Fibroblast of skin of left biceps (primary cell): ENCODE measurements at places on chromosomes 4 and X.

- no peak for DNase-seq
Observed at GRCh38 chr4:42655921-42656678, 805 bp downstream of the ATP8A1 start.

- DNase-seq = no peak
Observed at GRCh38 chr4:74402692-74403456, 37.9 kb downstream of the EREG start.

DNA sequence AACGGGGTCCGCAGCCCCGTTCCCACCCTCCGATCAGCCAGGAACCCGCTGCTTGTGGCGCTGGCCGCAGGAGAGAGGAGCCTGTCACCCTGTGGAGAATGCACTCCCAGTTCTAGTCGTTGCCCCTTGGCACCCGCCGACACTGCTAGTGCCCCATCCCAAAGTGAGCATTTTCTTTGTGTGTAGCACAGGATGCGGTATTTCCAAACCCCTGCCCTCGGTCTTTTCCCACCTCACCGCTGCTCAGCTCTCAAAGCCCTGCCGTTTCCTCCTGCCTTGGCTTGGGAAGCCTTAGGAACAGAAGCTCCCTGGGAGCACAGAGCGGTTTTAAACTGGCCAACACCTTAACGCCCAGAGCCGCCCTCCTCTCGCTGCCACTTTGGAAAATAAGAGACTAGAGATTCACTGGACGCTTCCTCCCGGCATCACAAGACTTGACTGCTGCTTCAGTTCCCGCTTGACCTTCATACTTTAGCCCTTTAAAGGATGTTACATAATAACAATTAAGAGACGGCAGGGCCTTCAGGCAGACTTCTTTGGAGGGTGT, 772 bp downstream of the CYP4V2 start:
- DNase-seq = no peak

GRCh38 chr4:40524366-40525041, 105.2 kb downstream of the RBM47 start:
- DNase-seq = no peak

GRCh38 chrX:150310417-150310816, 52.7 kb upstream of the MAMLD1 start:
- no peak for DNase-seq

DNA sequence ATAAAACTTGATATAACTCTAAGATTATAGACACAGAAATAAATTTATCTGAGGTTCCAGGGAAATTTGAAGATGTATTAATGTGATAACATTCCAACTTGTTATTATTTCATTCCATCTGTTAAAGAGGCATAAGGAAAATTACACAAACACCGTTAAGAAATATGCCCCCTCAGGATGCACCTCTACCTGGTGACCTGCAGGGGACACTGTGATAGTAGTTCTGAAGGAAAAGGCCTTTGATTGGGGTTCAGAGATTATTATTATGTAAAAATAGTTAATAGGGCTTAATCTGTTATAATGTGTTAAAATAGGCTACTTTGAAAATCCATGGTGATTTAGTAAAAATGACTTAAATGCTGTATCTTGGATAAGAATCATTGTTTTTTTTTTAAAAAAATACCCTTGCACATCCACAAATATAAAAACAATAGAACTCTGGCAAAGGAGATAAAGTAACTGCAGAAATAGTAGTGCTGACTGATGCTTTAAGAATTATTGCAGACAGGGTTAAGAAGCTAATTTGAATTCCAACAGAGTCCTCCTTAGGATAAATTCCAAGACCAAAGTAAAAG, 6.1 kb upstream of the ABRAXAS1 start:
- DNase-seq = no peak

DNA sequence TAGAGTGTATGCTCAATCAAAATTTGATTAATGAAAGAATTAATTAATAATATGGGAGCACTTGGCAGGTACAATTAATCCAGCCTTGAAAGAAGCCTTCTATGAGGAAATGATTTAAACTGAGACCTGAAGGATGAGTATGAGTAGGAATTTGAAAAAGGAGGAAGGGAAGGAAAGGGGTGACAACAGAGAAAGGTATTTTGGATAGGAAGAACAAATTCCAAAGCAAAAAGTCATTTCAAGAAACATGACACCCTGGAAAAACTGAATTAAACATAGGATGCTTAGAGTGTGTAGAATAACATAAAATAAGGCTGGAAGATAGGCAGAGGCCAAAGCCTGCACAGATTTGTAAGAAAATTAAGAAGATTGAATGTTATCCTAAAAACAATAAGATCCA, 29.6 kb downstream of the PHOX2B start:
- peak; percentile 16 for DNase-seq

- DNase-seq = no peak
Observed at GRCh38 chr4:100190643-100191600, 654 bp upstream of the DDIT4L start.

- DNase-seq = peak; percentile 15
Observed at GRCh38 chr4:23135792-23136645, 443.3 kb downstream of the GBA3 start.

GRCh38 chrX:10140264-10140663, 16.5 kb upstream of the CLCN4 start:
- no peak for DNase-seq

DNA sequence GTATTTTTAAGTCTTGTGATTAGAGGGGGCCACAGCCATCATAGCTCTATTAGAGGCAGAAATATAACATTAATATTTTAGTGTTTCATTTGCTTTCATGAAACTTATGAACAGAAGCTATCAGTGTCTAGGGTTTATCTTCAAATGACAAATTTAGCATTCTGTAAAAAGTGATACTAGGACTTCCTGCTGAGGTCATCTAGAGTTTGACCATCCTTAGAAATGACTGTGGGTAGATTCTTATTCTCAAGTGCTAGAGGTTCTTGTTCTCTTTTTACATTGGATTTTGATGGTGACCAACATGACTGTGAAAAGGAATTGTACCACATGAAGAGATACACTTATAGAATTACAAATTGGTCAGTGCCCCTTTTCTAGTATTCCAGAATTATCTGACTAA, 568.6 kb downstream of the RPA4 start:
- no peak for DNase-seq

DNA sequence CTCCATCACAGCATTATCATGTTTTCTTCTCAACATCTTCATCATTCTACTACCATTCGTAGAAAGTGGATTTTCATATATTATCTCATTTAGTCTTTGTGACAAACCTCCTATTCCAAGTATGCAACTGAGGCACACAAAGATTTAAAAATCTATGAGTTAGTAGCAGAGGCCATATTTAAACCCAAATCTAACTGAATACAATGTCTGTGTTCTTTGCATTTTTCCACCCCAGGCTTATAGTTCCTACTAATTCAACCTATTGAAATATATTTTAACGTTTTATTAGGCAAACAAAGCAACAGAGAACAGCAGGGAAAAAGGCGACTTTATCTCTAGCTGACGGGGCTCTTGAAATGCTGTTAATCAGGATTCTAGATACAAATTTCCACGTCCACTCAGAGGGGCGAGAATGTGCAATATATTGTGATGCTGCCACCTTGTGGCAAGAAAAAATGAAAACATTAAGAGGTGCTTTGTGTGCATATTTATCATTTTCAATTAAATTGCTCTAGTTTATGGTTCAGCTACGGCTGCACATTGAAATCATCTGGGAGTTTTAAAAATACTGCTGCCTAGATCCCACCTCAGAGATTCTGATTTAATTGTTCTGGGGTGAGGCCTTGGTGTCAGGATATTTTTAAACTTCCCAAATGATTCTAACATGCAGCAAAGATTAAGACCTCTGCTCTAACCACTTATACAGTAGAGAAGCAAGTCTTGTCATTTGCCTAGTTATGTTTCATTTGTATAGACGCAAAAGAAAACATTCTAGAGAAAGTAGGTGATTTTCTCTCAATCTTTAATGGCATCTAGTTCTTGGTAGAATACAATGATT, 315.9 kb downstream of the MAPK10 start:
- no peak for DNase-seq

DNA sequence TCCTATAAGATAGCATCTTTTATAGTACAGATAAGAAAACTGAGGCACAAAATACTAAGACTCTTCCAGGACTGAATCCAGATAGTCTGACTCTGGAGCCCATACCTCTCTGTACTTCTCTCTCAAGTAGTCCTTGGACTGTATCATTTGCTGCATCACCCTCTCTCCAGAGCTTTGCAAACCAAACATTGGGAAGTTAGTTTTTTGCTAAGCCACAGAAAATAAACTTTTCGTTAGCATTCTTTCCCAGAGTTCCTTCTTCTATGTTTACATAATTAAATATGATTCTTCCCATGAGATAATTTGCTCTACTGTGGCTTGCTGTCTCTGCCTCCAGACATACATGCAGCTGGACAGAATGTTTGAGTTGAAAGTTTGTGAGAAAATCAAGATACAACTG, 22.0 kb downstream of the PPEF2 start:
- DNase-seq = no peak
